Epithelial cell of esophagus (primary cell): ENCODE measurements at places on chromosomes 4 and X.

GRCh38 chrX:133056341-133056740 lies 40.6 kb downstream of the USP26 start:
- peak; percentile 69 for DNase-seq

DNA sequence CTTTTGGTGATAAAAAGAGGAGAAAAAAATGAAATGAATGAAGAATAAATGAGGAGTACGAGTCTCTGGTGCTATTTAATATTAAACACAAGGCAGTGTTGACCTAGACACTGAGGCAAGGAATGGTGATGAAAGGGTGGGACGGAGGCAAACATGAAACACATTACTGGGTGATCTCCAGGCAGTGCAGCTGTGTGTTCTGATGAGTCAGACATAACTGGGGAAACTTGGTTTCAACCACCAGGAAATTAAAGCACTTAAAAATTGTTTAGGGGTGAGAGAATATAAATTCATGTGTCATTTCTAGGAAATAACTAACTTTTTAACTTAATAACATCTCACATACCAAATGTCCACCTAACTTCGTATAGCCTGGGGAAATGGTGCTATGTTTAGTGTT lies 19.7 kb upstream of the CXCL6 start:
- DNase-seq = peak; percentile 91

DNA sequence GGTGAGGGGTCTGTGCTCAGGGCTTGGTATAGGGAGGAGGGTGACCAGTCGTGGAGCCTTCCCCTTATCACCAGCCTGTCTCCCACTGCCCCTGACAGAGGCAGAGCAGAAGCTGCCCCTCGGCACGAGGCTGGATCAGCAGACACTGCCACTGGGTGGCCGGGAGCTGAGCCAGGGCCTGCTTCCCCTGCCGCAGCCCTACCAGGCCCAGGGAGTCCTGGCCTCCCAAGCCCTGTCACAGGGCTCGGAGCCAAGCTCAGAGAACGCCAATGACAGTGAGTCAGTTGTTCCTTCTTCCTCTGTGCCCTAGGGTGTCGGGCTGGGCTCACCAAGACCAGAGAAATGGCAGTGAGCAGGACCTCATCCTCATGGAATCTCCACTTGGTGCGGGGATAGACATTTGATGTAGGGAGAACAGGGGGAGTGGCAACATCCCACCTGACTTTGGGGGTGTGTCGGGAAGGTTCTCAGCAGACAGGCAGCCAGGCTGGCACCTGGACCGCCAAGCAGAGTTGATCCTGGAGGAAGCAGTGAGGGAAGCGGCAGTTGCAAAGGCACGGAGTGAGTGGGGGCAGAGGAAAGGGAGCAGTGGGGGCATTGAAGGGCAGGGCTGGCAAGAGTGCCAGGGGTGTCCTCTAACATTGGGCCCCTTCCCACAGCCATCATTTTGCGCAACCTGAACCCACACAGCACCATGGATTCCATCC lies 14.3 kb upstream of the UBA1 start:
- DNase-seq = peak; percentile 56

DNA sequence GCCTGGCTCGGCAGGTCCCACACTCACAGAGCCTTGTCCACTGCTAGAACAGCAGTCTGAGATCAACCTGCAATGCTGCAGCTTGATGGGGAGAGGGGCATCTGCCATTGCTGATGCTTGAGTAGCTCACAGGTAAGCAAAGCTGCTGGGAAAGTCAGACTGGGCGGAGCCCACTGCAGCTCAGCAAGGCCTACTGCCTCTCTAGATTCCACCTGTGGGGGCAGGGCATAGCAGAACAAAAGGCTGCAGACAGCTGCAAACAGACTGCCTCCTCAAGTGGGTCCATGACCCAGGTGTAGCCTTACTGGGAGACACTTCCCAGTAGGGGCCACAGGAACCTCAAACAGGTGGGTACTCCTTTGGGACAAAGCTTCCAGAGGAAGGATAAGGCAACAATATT lies 110.6 kb upstream of the ADAMTS3 start:
- no peak for DNase-seq

DNA sequence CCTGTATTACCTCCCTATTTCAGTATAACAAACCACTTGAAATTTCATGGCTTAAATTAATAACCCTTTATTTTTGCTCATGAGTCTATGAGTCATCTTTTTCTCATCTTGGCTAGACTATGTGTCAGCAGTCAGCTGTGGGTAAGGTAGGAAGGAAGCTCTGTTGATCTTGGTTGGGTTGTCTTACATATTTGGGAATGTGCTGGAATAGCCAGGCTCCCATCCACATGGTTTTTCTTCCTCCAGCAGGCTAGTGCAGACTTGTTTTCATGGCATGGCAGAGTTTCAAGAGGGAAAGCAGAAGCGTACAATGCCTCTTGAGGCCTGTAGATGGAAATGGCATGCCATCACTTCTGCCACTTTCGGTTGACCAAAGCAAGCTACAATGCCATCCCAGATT lies 89.7 kb downstream of the LINC00632 start:
- DNase-seq = peak; percentile 81

GRCh38 chr4:173218411-173219125 lies 50.0 kb downstream of the GALNT7 start:
- no peak for DNase-seq

DNA sequence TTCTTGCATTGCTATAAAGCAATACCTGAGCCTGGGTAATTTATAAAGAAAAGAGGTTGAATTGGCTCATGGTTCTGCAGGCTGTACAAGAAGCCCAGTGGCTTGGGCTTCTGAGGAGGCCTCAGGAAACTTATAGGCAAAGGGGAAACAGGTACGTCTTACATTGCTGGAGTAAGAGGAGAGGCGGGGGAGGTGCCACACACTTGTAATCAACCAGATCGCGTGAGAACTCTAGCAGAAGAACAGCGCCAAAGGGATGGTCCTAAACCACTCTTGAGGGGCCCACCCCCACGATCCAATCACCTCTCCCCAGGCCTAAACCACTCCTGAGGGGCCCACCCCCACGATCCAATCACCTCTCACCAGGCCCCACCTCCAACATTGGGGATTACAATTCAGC lies 50.6 kb upstream of the SHOX start:
- no peak for DNase-seq

DNA sequence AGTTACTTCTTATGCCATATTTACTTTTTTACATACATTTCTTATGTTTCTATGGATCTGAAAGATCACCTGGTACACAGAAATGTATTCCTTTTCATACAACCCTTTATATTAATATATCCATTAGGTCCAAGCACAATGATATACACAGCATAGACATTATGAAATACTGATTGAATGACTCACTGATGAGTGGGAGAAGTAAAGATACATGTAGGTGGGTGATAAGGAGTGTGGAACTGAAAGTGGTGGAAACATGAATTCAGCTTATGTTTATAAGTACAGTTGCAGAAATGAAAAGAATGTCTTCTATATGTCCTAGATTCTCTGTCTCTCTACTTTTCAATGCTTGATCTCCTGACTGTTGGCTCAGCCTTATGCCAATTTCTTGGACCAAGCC lies 87.9 kb downstream of the YIPF7 start:
- peak; percentile 15 for DNase-seq

DNA sequence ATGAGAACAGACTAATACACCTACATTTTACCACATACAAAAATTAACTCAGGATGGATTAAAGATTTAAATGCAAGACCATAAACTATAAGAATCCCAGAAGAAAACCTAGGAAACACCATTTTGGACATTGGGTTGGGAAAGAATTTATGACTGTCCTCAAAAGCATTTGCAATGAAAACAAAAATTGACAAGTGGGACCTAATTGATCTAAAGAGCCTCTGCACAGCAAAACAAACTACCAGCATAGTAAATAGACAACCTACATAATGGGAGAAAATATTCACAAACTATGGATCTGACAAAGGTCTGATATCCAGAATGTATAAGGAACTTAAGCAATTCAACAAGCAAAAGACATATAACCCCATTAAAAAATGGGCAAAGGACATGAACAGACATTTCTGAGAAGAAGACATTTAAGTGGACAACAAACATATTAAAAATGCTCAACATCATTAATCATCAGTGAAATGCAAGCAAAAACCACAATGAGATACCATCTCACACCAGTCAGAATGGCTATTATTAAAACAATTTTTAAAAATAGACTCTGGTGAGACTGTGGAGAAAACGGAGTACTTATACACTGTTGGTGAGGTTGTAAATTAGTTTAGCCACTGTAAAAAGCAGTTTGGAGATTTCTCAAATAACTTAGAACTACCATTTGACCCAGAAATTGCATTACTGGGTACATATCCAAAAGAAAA lies 221.7 kb upstream of the DIPK2B start:
- no peak for DNase-seq

- DNase-seq = no peak
These were observed 121.0 kb downstream of the PCDH19 start for GRCh38 chrX:100289066-100289558.

DNA sequence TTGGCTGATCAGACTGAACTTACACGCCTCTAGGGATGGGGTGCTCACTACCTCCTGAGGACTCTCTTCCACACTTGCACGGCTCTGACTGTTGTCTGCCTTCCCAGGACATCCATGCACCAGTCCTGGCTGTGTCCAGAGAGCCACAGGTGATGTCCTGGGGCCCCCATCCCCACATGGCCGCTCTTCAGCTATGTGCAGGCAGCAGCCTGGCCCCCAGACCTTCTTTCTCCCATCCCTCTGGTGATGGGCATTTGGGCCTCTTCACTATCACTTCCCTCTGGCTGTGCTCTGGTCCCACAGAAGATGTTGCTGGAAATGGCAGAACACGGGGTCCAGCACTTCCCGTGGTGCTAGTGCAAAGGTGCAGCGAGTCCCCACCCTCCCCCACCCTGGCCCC lies 40.9 kb upstream of the HMX1 start:
- no peak for DNase-seq
